ENCODE measurements at places on chromosomes 2 and 18. TPM values are rescaled to one million over a fixed set of nuclear protein-coding genes. Genes with fewer than 3 reads are reported as not detected.

Gene FSHR
- not detected for total RNA-seq

- DNase-seq, result no peak
- H3K27me3 ChIP-seq, result peaks cover 4% of the 10 kb centered on the region
Measured at GRCh38 chr18:45458033-45458432, 157.2 kb upstream of the SLC14A2 start.

Gene LYPD6B
- 1.4 TPM for total RNA-seq

DNA sequence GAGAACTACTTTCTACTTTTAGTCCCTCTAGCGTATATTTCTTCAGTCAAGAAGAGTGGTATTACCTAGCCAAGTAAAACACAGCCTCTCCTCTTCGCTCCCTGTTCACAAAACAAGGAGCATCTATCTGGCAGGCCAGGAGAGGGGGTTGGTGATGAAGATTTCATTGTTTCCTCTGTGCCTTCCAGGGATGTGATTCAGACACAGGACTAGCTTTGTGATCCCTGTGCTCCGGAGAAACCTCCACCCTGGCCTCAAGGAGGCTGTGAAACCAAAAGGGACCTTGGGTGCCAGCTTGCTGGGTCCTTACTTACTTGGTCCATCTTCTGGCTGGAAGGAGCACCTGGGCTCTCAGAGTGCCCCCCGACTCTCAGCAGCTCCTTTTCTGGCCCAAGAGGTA, 5.7 kb downstream of the RHOB start:
- peaks cover 2% of the 10 kb centered on the region for H3K36me3 ChIP-seq
- DNase-seq, result no peak
- peaks cover 18% of the 10 kb centered on the region for H3K27me3 ChIP-seq
- no peak overlapping the region for H3K4me3 ChIP-seq
- no peak overlapping the region for H3K27ac ChIP-seq

Gene C2orf80
- total RNA-seq, result not detected

GRCh38 chr2:80863147-80863714, 558.7 kb upstream of the LRRTM1 start:
- H3K4me3 ChIP-seq, result no peak overlapping the region
- H3K27ac ChIP-seq, result no peak overlapping the region
- H3K27me3 ChIP-seq, result no peaks in the 10 kb centered on the region
- H3K4me1 ChIP-seq, result no peaks in the 10 kb centered on the region
- no peak for DNase-seq

GRCh38 chr2:9021563-9022211, 18.2 kb upstream of the MBOAT2 start:
- no peaks in the 10 kb centered on the region for H3K4me1 ChIP-seq
- peaks cover 10% of the 10 kb centered on the region for H3K27me3 ChIP-seq
- H3K36me3 ChIP-seq, result no peaks in the 10 kb centered on the region
- no peak overlapping the region for H3K4me3 ChIP-seq

Gene IL36B
- total RNA-seq, result not detected

Gene ABCA12
- total RNA-seq, result not detected

DNA sequence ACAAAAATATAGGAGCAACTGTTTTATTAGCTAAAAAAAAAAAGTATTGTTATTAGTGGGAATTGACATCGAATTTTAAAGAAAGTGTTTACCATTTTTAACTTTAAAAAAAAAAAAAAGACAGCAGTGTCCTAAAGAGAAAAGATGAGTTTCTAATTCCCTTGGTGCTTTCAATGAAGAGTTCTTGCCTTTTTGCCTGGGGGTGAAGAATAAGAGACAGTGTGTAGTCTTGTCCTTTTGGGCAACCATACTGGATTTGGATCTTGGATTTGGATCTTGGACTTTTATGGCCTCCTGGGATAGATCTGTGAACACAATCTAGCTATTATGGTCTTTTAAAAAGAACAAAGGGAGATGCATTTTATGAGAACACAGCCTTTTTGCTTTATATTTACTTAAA, 60.2 kb upstream of the GLS start:
- no peak for DNase-seq
- no peaks in the 10 kb centered on the region for H3K36me3 ChIP-seq
- no peak overlapping the region for H3K4me3 ChIP-seq
- H3K27me3 ChIP-seq, result no peaks in the 10 kb centered on the region
- H3K27ac ChIP-seq, result no peak overlapping the region

Gene STK17B
- total RNA-seq, result 203 TPM

GRCh38 chr2:159860581-159861310, 62.7 kb upstream of the CD302 start:
- no peak for DNase-seq
- no peak overlapping the region for H3K4me3 ChIP-seq
- no peak overlapping the region for H3K27ac ChIP-seq
- peaks cover 81% of the 10 kb centered on the region for H3K36me3 ChIP-seq

DNA sequence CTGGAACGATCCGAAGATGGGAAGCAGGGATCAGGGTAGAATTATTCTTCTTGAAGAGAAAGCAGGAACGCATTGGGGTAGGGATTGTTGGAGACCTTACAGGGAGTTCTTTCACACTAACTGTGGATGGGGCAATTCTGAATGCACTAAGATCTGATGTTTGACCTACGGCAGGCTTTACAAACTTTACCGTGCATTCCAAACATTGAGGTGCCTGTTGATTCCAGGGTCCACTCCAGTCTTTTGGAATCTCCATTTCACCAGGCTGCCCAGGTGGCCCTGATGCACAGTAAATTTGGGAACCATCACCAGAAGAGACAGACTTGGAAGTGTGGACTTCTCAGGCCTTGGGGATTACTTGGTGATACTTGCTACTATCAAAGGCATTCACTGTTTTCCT, 76.9 kb downstream of the RFTN2 start:
- peaks cover 18% of the 10 kb centered on the region for H3K27me3 ChIP-seq
- no peak for DNase-seq
- no peak overlapping the region for H3K27ac ChIP-seq
- H3K36me3 ChIP-seq, result no peaks in the 10 kb centered on the region
- peaks cover 4% of the 10 kb centered on the region for H3K4me1 ChIP-seq
- no peak overlapping the region for H3K4me3 ChIP-seq

GRCh38 chr2:75853436-75853835, 142.7 kb upstream of the GCFC2 start:
- H3K27me3 ChIP-seq, result no peaks in the 10 kb centered on the region
- no peaks in the 10 kb centered on the region for H3K4me1 ChIP-seq
- H3K4me3 ChIP-seq, result no peak overlapping the region
- H3K27ac ChIP-seq, result no peak overlapping the region
- H3K36me3 ChIP-seq, result no peaks in the 10 kb centered on the region
- no peak for DNase-seq

GRCh38 chr2:209368914-209369313, 54.9 kb upstream of the MAP2 start:
- H3K4me3 ChIP-seq, result no peak overlapping the region
- no peak overlapping the region for H3K27ac ChIP-seq
- no peaks in the 10 kb centered on the region for H3K36me3 ChIP-seq
- H3K4me1 ChIP-seq, result no peaks in the 10 kb centered on the region
- DNase-seq, result no peak
- H3K27me3 ChIP-seq, result peaks cover 31% of the 10 kb centered on the region

Gene DNAH6
- total RNA-seq, result 0.82 TPM
